ENCODE measurements at places on chromosomes 11 and 22.

DNA sequence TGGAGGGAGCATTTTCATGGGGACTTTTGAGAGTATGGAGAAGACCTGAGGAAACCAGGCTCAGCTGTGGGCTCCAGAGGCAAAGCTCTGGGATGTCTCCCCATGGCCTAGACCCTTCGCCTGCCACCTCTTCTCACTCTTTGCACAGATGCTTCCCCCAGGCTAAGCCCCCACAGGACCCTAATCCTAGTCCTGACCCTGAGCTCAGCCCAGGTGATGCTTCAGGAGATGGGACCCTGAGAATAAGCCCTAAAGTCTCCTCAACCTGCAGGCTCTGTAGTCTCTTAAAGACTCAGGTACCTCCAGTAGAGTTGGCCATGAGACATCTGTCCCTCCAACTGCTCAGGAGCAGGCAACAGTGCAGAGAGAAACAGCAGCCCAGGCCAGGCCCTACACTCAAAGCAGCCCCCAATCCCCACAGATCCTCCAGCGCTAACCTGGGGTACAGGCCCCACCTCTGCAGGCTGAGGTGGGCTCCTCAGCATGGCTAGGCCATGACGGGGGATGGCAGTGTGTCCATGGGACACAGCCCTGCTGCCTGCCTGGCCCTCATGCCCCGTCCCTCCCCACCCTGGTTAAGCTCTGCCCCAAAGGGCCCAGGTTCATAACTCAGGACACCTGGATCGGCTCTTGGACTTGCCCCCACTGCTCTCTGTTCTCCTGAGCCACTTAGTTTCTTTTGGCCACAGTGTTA, 39.4 kb downstream of the GGTLC2 start:
- no peak for DNase-seq

DNA sequence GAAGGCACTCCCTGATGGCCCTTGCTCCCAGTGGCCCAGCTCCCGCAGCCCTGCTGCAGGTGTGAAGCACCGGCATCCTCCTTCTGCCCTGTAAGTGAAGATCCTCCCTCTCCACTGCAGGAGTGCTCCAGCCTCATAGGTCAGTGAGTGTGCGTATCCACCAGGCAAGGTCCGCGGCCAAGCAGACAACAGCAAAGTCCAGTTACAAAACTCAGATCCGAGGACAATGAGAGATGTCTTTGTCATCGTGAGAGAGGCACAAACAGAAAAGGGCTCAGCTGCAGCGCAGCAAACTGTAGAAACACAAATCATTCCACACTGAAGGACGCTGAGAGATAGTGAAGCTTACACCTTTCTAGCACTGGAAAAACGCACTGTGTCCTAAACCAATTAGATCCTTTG, 46.1 kb downstream of the MYH9 start:
- no peak for DNase-seq

DNA sequence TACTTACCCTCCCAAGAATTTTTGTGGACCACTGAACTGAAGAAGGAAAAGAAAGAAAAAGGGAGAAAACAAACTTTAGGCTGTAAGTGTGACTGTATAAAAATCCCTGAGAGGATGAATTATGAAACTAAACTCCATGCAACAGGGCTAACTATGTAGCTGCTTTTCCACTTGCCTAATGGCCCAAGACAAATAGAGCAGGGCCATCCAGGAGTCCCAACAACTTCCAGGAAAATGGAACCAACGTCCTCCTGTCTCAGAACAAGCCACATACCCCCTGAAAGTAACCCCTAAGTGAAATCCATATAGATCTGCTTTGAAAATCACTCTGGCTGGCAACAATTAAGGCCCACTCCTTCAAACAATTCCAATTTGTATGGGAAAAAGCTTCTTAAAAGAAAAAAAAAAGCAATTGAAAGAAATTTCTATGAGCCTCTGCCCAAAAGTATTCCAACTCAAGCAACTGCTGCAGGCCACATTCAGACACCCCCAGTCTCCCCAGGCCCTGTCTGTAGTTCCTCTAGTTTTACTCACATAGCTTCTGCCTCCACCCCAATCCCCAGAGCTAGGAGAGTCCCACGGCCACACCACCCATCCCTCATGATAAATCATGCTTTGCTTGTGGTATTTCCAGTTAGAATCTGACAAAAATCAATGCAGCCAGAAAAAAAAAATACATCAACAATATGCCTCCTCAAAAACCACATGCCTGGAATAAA, 12.7 kb downstream of the RBFOX2 start:
- DNase-seq = no peak

GRCh38 chr22:26245001-26245400, 75.7 kb downstream of the SEZ6L start:
- DNase-seq = no peak

DNA sequence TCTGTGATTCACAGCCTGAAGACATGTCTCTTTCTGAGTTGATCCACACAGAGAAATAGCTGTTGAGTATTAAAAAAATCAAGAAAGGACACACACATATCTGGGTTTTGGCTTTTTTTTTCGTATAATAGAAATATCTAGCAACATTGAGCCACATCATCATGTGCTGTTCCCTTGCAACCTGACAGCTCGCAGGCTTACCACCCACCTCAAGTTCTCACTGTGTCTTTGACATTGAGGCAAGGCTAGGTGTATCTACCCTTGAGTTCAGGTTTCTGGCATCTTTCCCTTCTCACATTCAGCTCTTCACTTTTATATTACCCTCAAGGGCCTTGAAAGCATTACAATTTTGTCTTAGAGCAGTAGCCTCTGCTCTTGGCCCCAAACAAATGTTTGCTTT, 490.3 kb upstream of the KIRREL3 start:
- no peak for DNase-seq

DNA sequence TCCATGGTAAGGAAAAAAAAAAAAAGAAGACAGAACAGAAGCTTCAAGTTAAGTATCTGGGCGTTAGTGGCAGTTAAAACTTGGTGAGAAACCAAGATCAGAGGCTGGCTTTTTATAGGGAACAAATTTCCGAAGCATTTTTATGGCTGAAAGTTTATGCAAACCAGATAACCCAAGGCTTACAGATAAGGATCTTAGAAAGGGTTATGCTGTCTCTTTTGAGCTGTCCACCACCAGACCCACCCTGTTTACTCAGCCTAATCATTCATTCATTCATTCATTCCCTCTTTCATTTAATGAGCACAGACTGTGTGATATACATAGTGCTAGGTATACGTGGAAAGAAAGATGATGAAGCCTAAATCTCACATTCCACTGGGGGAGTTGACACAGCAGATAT, 89.5 kb downstream of the ME3 start:
- DNase-seq = no peak

DNA sequence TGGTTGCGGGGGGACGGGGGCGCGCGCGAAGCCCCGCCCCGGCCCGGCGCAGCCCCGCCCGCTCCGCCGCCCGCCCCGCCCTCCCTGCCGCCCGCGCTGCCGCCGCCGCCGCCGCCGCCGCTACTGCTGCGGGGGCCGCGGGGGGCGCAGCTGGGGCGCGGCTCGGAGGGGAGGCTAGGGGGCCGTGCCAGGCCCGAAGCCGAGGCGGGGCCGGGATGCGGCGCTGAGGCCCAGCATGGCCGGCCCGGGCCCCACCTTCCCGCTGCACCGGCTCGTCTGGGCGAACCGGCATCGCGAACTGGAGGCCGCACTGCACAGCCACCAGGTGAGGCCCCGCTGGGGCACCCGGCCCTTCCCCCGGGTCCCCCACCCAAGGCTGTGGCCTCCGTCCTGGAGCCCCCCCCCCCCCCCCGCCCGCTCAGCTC, at the start of gene ANKRD13D:
Gene ANKRD13D, plus strand, starts transcription at position 78 of the 425 bp plus-strand sequence. Its CDS starts 158 bp downstream, at position 236.
- DNase-seq = no peak

- DNase-seq = no peak
Observed at GRCh38 chr22:45014654-45015053, 4.8 kb upstream of the PHF21B start.

DNA sequence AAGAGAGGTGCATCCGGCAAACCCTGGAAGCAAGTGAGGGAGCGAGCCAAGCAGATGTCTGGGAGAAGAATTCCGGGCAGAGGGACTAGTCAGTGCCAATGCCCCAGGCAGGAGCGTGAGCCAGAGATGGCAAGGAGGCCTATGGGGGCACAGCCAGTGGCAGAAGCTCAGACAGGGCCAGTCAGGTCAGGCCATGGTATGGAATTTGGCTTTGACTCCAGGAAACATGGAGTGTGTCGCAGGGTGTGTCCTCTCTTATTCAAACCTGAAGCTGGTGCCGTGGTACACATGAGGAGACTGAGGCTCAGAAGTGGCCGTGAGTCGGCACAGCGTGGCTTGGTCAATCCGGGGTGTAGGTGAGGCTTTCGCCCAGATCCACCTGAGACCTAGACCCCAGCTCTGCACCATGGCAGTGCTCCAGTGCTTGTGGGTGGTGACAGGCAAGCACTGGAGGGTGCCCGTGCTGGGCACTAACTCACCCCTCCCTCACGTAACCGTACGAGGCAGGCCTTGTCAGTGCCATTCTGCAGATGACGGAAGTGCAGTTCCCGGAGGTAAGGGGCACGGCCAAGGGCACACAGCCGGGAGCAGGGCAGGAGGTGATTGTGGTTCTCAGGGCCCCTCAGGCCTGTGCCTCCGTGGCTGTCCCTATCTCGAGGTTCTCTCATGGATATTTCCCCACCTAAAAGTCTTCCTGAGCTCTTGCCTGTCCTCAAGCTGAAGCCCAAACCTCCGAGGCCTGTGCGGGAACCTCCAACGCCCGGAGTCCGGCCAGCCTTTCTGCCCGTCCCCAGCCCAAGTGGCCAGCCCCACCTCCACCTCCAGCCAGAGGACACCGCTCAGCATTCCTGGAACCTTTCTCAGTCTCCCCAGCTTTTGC, 10.6 kb upstream of the SPI1 start:
- no peak for DNase-seq

DNA sequence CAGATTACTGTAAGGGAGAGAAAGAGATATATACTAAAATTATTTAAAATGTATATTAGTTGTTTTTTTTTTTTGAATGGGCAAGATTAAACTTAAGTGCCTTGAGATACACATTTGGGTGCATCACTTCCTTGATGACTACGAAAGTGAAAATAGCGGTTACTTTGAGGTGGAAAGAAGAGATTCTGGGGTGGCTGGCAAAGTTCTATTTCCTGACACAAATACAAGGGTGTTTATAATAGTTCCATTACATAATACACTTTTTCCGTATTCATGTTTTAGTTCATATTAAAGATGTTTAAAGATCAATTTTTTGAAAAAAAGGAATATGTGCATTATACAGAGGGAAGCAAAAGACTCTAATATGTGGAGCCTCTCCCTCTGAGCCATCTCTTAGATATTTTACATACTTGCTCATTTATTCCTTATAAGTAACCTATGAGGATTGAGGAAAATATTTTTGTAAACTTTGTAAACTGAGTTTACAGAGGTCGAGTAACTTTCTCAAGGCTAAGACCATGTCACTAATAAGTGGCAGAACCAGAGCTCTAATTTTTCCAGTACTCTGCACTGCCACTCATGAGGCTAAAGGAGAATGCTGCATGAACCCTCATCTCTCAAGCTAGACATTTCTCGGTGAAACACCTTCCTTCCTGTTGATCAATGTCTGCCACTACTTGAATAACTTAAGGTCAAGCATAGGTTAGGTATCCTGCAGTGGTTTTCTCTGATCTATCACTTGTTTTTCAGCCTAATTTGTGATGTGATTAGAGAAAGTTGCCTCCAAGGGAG, 58.6 kb downstream of the DDIAS start:
- DNase-seq = no peak

DNA sequence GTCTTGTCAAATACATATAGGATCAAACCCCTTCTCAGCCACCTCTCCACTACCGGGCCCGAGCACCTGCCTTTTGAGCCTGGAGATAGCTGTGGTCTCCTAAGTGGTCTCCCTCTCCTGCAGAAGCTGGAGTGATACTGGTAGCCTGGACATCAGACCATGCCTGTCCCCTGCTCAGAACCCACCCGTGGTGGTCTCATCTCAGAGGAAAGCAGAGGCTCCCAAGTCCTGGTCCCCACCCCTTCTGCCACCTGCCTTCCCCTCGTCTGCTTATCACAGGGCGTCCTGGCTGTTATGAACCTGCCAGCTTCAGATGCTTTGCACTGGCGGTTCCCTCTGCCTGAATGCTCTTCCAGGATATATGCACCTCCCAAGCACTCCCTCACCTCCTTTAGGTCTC, 50.5 kb upstream of the EIF3D start:
- DNase-seq = no peak

DNA sequence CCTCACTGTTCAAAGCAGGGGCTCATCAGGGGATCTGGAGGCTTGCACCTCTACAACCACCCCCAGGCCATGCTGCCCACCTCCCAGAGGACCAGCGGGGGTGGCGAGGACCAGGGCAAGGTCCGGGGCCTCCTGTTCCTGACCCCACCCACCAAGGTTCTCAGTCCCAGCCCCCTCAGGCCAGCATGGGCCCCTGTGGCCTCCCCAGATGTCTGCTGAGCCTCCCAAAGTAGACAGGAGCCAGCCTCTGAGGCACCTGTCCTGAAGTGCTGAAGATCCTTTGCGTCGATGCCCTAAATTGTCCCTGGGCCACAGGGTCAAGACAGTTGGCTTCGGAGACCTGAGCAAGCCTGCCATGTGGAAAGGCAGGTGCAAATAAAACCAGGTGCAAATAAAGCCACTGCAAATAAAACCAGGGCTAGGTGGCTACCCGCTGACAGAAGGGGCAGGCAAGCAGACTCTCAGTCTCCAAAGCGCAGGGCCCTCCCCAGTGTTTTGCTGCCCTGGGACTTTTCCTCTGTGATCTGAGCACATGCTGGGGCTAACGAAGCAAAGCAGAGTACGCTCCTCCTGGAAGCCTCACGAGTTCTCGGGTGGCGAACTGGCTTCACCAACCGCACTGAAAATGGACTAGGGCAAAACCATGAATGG, 22.4 kb upstream of the ARFGAP3 start:
- no peak for DNase-seq

DNA sequence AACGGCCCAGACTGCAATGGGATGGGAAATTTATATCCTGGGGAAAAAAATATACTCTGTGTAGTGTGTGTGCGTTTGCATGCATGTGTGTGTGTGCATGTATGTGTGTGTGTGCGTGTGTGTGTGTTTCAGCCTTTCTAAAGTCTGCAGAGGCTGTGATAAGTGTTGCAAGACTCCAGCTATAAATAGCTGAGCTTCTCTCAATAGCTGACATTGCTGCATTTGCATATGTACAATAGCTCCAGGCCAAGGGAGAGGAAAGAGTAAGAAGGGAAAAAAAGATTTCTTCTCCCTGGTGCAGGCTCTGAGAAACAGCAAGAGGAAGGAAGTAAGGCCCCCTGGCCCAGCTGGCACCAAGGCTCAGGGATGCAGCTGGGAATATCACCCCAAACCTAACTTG, 483.0 kb downstream of the MN1 start:
- DNase-seq = no peak

DNA sequence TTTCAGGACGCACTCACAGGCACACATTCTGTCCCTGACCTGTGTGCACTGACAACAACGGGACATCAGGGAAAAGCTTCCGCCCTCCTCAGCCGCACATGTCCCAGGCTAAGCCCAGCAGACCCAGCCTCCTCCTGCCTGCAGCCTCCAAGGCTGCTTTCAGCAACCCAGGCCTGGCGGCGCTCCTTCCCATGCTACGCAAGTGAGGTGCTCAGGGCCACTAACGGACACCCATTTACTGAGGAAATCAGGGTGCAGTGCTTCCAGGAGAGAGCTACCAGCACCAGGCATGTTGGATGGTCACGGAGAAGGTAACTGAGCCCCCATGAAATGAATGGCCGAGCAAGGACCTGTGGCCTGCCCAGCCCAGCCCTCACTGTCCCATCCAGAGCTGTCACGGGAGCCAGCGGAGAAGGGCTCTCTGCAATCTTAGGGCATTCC, 6.9 kb downstream of the MOB2 start:
- DNase-seq = no peak

- no peak for DNase-seq
Observed at GRCh38 chr22:49232319-49233067, 595.2 kb downstream of the BRD1 start.

Measured in T-helper 9 cell (primary cell).